ENCODE measurements at places on chromosomes 7 and 10.

DNA sequence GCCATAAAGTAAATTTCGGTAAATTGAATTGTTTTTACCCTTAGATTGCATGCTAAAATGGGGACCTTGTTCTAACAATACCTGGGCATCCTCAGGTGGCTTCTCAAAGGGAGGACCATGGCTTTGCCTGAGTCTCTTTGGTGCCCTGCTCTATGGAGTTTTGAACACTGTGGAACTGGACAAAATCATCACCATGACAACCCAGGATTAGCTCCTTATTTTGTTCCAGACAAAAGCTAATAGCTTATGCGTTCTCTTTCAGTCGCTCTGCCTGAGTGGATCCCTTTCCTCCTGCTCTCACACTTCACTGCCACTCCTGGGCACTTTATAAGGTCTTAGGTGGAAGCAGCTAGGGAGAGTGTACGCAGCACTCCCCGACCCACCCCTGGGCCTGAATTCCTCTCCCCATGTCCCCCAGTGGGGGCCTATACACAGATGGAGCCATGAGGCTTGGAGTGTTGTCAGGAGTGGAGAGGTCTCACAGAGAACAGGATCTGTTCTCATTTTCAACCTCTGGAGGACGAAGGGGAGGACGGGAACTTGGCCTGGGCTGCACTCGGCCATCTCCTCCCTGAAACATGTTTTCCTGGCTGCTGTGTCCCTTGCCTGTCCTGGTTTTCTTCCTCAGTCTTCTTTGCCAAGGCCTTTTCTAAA, 19.0 kb downstream of the ADCYAP1R1 start:
- no peak for DNase-seq

DNA sequence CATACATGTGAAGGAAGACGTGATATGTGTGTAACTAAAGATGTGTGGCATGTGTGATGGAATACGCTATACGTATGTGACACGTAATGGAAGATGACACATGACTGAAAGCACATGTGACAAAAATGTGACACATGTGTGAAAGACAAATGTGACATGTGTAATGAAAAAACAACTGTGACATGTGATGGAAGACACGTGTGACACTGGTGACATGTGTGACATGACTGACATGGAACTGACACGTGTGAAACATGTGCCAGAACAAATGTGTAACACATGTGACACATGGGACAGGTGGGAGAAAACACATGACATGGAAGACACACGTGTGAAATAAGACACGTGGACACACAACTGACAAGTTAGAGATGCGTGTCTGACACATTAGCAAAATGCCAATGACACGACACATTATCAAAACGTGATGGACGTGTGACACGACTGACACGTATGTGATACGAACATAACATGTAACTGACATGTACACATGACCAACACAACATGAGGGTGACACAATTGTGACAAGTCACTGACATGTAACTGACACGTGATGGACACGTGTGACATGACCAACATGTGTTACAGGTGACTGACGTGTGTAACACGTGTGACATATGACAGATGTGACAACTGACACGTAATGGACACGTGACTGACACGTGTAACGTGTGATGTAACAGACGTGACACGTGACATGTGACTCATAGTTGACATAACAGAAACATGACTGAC, 24.4 kb downstream of the CRPPA start:
- DNase-seq = no peak

- no peak for DNase-seq
These were observed 48.0 kb downstream of the ZNF365 start for GRCh38 chr10:62422068-62422590.

DNA sequence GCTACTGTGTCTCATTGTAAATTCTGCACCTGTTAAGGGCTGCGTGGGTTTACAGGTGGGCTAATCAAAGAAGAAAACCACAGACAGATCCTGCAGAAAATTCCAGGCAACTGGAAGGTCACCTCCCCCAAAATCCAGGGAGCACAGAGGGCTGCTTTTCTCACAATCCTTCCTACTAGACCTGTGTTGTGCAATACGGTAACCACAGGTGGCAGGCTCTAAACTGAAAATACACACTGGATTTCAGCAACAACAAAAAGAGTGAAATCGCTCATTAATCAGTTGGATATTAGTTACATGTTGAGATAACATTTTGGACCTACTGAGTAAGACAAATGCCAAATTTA, 83.2 kb downstream of the SLC16A9 start:
- no peak for DNase-seq

DNA sequence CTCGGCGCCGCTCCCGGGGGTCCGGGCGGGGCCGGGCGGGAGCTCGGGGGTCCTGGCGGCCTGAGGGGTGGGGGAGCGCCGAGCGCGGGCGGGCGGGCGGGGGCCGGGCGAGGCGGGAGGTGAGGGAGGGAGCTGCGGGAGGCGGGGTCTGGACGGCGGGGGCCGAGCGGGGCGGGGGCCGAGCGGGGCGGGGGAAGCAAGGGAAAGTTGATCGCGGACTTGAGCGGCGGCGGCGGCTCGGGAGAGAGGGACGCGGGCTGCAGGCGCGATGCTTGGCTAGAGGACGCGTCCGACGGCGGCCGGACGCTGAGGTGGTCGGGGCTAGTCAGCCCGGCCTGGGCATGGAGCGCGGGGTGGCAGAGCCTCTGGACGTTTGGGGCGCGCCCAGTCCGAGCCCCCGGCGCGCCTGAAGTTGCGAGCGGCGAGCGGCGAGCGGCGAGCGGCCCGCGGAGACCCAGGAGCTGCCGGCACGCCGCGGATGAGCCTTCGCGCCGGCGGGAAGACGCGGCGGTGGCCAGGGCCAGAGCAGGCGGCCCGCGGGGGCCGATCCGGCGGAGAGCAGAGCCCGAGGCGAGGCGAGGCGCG, at the start of gene CDH23:
Gene CDH23, plus strand, starts transcription at position 210 of the 585 bp plus-strand sequence. CDS start 42,912 bp downstream, outside the sequence.
- no peak for DNase-seq

GRCh38 chr7:116176226-116176625, 34.1 kb upstream of the TES start:
- DNase-seq = no peak

DNA sequence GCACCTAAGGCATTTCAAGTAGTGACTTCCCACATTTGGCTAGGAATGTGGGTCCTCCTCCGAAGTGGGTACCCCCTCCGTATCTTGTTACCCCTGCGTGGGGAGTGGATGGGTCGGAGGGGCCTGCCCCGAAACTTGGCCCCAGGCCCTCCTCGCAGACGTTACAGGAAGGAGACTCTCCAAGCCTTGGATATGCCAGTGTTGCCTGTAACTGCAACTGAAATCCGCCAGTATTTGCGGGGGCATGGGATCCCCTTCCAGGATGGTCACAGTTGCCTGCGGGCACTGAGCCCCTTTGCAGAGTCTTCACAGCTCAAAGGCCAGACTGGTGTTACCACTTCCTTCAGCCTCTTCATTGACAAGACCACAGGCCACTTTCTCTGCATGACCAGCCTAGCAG, 823 bp downstream of the TWNK start:
- DNase-seq = no peak

GRCh38 chr10:121312587-121312986, 285.7 kb downstream of the FGFR2 start:
- no peak for DNase-seq

- DNase-seq = no peak
These were observed 997 bp downstream of the WDR37 start for GRCh38 chr10:1057106-1057657.

GRCh38 chr7:142440906-142441411, 183.1 kb upstream of the PRSS58 start:
- no peak for DNase-seq

DNA sequence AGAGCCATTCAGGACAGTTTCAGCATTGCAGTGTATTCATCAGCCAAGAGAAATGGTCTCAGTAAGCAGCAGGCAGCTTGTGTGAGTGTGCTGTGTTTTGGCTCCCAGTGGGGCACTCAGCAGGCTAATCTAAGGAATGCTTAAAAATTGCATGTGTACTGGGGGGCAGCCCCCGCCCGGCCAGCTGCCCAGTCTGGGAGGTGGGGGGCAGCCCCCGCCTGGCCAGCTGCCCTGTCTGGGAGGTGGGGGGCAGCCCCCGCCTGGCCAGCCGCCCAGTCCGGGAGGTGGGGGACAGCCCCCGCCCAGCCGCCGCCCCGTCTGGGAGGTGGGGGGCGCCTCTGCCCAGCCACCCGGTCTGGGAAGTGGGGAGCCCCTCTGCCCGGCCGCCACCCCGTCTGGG, 116.2 kb downstream of the GRID1 start:
- DNase-seq = no peak
